Activated CD8-positive, alpha-beta memory T cell treated with anti-CD3 and anti-CD28 coated beads for 24 hours (primary cell): ENCODE measurements at places on chromosomes 4 and X.

DNA sequence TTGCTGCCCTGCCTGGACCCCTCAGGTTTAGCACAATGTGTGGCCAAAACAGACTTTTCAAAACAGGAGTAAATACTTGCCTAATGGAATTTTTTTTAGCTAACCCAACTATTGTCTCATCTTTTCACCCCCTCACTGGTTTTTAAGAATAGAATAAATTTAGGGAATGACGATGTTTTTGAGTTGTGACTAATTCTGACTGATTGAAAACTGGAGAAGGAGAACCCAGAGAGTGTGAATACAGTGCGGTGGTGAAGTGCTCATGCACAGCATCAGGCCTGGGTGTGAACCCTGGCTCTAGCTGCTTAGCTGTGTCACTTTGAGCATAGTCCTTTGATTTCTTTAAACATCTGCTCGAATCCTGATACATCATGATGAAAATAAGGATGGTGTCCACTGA is 10.5 kb downstream of the ANTXR2 start:
- DNase-seq = no peak

- DNase-seq = no peak
Measured at GRCh38 chr4:159221280-159221679, 118.4 kb downstream of the RAPGEF2 start.

- DNase-seq = no peak
Measured at GRCh38 chr4:46508216-46508615, 118.3 kb upstream of the GABRA2 start.

DNA sequence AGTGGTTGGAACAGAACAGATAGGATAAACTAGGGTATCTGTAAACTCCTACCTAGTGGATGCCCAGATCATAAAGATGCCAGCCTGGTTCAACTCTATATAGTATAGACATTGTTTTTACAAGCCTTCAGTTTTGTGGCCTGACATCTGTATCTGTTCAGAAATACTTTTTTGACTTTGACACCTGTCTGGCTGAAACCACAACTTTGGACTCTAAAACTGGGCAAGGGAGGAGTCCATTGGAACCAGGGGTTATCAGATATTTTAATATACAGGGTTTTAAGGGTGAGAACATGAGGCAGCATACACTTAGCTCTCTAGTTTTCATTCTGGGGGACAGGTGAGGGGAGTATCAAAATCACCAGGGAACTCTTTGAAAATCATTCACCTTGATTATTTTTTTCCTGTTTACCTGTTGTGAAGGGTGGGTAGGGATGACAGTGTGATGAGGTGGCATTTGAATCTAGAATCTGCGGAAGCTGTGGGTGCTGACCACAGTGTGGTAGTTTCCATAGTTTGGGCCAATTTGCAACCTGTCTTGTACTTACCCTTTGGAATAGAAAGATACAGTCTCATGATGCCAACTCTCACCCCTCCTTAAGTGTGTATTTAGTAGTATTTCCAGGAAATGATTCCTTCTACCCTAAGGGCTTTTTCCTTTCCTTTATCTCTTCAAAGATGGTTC is 20.6 kb downstream of the GAB1 start:
- DNase-seq = no peak

- no peak for DNase-seq
Measured at GRCh38 chr4:180465364-180465763, 1777.8 kb upstream of the TENM3 start.

DNA sequence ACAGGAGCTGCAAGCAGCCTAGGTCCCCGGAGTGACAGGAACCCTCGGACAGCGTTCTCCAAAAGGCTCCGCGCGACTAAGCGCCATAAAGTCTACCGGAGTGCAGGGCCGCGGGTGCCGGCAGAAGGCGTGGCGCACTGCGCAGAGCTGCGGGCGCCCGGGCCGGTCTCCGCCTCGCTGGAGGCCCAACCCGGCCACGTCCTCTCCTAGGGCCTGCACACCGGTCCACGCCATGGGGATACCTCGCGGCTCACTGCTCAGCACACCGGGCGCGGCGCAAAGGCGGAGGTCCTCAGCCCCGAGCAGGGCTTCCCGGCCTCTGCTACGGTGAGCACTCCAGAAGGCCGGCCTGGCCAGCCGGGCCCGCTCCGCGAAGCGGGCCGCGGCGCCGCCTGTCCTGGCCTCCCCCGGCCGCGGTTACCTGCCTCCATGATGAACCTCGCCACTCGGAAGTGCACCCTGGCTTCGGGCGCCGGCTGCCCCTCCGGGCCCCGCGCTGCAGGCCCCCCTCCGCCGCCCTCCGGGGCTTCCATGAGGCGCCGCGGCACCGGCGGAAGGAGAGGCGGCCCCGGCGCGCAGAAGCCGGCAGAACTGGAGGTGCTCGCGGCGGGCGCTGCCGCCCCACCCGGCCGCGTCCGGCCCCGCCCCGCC is at the start of gene CCNQ:
Gene CCNQ, minus strand, starts transcription at position 599 of the 651 bp plus-strand sequence. Its CDS starts 66 bp downstream, at position 533.
- peak; percentile 73 for DNase-seq

DNA sequence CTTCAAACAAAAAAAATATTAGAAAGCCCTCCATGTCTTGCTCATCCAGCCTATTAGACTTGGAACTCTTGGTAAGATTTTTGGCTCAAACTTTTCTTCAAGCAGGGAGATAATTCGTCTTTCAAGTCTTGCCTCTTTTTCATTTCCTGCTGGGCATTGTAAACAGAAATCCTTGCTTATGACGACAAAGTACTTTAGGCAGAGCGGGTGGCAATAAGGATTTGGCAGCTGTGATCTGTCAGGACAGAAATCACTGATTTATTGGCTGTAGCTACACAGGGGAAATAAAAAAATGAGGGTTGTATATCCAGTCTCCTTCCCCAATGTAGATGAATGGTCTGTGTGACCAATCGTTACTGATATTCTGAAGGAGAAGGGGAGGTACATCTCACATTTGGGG is 121.6 kb downstream of the SLC4A4 start:
- DNase-seq = no peak

DNA sequence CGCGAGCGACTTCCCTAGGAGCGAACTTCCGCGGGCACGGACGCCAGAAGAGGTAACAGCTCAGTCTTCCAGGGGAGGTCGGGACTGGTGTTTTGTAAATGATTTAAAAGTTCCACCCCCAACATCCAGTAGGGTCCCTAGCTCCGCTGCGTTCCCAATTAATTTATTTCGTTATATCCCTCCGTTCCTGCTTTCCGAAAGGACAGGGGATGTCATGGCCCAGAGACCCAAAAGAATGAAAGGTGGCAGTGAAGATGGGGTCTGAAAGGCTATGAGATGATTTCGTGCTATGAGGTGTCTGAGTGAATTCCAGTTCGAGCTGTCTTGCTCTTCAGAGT is 373 bp upstream of the SMIM43 start:
- DNase-seq = no peak

DNA sequence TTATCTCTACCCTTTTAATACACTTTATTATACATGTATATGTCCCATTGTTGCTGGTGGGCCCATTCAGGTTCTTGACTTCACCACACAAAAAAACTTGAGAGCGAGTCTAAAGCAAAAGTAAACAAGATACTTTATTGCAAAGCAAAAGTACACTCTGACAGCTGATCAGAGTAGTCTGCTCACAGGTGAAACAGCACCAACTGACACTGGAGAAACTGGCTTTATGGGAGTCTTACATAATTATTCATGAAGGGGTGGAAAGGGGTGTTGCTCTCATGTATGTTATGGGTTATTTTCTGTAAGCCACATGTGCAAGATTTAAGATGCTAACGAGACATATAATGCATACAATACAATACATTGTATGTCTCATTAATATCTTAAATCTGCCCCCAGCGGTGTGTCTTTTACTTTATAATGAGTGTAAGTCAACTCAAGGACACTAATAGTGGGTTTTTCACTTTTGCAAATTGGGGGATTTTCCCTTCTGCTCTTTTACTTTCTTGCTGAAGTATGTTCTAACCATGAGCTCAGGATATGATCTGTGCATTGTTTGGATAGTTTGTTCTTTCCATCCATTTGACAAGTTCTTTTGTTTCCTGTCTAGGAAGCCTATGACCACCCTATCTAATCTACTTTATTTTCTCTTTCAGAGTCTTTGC is 256.1 kb upstream of the ITM2A start:
- DNase-seq = no peak

DNA sequence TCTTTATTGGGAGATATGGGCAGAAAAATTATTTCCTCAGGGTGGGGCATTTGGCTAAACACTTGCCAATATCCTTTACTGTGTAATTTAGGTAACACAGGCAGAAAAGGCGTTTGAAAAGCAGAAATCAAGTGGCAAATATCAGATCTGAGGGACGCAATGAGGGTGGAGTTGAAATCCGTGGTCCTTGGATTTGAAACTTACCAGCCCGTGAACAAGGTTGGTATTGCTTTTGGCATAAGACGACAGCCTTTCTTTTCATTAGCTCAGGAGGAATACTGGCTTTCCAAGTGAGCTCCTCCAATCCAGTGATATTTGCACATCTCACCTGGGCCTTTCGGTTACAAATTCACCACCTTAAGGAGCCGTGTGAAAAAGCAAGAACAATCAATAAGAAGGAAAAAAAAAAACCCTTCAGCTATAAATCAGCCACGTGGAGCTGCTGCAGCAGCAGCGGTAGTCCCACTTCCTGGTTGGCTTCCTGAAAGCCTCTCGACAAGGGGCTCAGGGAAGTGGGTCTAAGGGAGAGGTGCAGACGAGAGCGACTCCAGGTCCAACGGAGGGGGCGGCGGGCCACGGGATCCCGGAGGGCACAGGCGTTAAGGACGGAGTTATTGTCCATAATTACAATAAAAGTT is 734 bp upstream of the GALNT7 start:
- no peak for DNase-seq

GRCh38 chr4:166501941-166502382 is 628.9 kb downstream of the TLL1 start:
- DNase-seq = no peak

DNA sequence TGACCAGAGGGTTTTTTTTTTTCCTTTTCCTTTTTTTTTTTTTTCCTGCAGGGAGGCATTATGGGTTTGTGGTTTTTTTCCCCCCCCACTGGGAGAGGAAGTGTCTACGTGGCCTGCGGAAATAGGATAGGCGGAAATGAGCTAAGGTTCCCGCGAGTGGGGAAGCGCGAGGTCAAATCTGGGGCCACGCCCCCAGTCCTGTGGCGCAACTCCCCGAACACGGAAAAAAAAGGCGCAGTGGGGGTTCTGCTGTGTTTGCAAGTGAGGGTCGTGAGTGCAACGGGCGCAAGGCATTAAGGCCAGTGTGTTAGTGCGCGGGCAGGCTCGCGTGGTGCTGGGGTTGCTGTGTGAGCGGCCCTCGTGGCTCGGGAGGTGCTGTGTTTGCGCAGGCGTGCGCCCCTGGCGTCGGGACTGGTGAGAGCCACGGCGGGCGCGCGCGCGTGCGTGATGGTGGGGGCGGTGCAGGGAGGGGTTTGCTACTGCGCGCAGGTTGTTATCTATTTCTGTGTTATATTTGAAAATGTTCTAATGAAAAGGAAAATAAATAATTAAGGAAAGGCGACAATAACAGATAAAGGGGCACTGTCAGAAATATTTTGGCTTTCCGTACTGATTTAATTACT is 685 bp upstream of the MORF4L2 start:
- DNase-seq = peak; percentile 91

GRCh38 chr4:22962295-22962694 is 269.6 kb downstream of the GBA3 start:
- no peak for DNase-seq

DNA sequence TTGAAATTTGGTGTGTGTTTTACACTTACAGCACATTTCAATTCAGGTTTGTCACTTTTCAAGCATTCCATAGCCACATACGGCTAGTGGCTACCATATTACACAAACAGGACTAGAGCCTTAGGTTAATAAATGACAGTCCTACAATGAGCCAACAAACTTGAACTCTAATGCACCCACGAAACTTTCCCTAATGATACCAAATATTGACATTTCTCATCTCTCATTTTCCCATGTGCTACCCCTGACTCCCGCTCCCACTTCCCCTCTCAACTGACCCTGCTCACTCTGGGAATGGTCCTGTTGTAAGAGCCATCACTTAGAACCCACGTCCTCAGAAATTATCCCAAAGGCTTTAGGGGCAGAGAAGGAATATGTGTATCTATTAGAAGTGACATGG is 4.9 kb upstream of the TLR10 start:
- DNase-seq = no peak

DNA sequence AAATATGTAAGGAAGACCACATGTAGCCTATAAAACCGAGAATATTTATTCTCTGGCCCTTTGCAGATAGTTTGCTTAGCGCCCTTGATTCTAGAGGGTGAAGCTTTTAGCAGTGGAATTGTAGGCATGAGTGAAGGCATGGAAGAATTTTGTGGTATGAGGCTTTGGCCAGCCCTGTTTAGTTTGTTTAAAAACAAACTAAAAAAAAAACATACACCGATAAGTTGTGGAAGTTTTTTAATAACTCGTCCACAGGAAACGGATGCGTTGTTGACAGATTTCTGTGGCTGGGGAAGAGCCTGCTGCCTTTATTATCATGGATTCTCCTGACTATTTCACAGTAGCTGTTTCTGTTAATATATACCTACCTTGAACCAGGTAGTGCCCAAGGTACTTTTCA is 194.7 kb upstream of the LNX1 start:
- no peak for DNase-seq

- DNase-seq = no peak
Measured at GRCh38 chr4:2785613-2786012, 7.3 kb upstream of the SH3BP2 start.

DNA sequence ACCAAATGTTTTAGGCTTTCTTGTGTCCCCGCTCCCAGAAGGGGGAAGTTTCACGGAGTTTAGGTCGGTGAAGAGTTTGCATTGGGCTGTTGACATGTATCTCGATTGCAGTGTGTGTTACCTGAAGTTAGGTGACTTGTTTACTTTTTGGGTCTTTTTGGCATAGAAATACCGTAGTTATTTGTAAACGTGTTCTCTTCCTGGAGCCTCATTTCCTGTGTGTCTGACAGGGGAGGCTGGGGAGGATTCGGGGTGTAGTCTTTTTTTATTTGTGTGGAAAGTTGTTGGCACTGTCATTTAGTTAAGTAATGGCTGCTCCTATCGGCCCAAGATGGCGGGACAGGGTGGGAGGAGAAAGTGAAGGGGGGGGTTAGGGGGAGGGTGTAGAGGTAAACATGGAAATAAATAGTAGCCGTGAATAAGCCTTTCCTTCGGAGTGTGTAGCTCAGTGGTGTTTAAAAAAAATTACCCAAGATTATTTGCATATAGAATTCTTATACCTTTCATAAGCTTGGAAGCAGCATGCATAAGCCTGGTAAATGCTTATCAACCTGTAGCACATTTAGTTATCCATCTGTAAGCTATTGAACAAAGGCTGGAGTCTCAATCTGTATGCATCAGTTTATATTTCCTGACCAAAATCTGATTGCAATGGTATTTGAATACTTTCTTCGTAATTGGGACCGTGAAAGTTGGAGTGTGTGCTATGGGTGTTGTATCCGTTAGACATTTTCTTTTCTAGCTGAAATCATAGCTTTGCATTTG is 1.6 kb downstream of the KDM6A start:
- peak; percentile 73 for DNase-seq

DNA sequence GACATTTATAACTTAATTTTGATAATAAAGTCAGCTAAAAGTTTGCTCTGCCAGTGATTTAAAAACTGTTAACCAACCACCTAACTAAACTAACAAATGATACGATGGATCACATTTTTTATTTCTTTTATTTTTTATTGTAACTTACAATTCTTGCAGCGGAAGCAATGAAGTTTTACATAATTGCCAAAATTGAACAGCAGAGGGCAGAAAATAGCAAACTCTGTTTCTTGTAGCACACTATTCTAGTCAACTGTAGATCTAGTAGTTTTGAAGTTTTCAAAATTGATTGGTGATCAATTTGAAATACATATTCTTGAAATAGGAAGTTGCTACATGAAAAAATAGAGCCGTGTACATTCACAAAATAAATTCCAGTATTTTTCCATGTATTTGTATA is 2.8 kb upstream of the GRIA2 start:
- DNase-seq = no peak
